ENCODE measurements at places on chromosomes 1 and 21.

- DNase-seq: no peak
These were observed 139.9 kb upstream of the ATP1B1 start for GRCh38 chr1:168966636-168967035.

GRCh38 chr1:97796711-97797110, 124.1 kb downstream of the DPYD start:
- no peak for DNase-seq

GRCh38 chr1:109315288-109315687, 8.5 kb upstream of the MYBPHL start:
- DNase-seq: no peak

DNA sequence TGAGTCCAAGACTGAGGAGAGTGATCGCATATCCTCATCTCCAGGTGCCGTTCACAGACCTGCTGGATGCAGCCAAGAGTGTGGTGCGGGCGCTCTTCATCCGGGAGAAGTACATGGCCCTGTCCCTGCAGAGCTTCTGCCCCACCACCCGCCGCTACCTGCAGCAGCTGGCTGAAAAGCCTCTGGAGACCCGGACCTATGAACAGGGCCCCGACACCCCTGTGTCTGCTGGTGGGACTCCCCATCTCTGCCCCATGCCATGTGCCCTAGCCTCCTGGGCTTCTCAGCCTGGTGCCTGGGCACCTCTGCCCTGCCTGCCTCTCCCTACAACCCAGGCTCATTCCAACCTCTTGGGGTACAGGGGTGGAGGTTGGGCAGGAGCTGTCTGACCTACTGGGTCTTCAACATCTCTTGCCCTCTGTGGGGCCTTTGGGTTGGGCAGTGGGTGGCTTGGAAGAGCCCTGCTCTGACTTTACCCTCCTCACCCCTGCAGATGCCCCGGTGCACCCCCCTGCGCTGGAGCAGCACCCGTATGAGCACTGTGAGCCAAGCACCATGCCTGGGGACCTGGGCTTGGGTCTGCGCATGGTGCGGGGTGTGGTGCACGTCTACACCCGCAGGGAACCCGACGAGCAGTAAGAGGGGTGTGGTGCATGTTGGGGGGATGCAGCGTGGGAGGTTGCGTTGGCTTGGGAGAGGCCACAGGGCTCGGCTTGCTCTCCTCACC, 7.2 kb downstream of the AMPD2 start:
- DNase-seq: no peak

- no peak for DNase-seq
These were observed 3.2 kb upstream of the PADI4 start for GRCh38 chr1:17304826-17305175.

DNA sequence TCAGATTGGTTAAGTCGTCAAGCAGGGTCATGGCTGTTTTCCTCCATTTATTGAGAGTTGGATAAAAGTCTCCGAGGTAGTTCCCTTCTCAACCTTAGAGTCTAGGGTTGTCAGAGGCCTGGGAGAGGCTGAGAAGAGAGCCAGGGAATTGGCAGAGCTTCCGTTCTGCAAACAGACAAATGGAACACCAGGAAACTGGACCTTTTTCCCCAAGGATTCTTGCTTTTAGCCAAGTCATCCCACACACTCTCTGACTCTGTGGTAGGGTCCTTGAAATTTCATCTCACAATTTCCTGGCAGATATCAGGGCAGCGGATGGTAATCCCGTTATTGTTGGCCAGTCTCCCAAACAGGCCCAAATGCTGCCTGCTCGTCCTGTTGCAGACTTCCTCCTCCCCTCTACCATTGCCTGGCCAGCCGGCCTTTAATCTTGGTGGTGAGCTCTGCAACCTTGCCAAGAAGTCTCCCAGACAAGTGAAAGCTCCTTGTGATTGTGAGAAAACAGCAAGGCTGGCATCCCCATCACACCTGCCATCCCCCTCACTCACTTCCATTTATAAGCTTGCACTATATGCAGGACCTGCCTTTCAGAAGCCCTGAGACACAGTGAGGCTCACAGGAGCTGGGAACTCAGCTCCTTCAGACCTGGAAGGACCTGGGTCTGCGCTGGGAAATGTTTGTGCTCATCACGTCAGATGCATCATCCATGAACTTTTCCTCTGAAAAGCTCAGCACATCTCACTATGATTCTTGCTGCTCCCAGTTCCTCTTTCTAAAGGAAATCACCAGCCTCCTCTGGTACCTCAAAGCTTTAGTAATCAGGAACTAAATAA, 13.7 kb upstream of the SRP9 start:
- DNase-seq: peak; percentile 69

DNA sequence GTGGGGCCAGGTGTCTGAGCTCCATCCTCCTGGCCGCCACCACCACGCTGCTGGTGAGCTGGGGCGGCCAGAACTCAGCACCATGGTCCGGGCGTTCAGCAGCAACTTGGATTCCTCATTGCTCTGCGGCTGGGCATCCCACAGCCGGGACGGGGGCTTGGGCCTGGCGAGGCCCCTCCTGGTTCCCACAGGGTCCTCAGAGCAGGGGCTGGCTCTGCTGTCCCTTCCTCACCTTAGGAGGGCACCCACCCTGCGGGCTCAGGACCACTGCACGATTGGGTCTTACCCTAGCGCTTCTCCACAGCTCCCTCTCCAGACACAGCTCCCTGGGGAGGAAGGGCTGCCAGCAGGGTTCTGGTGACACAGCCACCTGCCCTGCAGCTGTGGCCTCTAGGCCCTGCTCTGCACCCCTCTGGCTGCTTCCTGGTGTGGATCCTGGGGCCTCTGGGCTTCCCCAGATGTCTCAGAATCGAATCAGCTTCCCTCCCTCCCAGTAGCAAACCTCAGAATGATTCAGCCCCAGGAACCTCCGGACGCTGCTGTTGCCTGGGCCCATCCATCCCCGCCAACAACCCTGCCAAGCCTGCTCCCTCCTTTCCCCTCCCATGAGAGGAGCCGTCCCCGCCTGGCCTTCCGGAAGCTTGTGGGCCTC, 25.0 kb downstream of the CRYAA start:
- no peak for DNase-seq

DNA sequence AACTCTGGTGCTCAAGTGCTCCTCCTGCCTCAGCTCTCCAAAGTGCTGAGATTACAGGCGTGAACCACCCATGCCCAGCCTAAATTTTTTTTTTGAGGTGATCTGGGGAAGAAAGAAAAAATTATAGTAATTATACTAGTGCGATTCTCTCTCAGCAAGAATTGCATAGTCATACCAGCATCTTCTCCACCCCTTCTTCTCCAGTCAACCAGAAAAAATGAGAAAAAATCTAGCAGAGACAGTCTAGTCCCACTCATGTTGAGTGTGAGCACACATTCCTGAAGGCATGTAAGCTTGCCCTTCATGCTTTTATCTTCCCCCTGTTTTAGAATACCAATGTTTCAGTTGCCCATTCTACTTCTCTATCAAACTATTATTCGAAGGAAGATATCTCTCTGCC, 207.6 kb downstream of the S1PR1 start:
- DNase-seq: no peak

DNA sequence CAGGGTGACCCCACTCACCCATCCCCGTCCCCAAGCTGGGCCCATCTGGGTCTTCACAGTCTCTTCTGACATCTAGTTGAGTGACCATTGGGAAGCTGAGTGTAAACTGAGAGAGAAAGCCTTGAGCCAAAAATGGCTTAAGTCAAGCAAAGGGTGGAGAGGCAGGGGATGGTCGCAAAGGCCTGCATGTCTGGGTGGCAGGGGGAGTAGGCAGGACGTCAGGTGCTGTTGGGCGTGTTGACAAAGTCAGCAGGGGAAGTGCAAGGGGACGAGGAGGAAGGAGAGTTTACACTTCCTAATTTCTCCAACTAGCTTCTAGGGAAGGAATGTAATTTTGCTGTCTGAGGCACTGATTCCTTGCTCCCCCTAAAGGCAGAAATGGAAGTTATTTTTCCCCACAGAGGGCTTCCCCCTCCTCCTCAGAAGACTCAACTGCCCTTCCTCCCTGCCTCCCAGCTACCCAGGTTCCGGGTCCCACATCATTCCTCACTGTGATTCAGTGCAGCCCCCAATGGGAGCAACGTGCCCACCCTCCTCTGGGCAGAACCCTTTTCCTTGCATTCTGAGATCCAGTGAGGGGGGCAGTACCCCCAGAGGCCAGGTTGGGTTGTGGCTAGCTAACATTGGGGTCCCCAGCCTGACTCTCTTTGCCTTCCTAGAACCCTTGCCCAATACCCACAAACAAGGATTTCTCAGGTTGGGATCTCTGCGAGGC, 1.2 kb upstream of the ADORA1 start:
- no peak for DNase-seq

DNA sequence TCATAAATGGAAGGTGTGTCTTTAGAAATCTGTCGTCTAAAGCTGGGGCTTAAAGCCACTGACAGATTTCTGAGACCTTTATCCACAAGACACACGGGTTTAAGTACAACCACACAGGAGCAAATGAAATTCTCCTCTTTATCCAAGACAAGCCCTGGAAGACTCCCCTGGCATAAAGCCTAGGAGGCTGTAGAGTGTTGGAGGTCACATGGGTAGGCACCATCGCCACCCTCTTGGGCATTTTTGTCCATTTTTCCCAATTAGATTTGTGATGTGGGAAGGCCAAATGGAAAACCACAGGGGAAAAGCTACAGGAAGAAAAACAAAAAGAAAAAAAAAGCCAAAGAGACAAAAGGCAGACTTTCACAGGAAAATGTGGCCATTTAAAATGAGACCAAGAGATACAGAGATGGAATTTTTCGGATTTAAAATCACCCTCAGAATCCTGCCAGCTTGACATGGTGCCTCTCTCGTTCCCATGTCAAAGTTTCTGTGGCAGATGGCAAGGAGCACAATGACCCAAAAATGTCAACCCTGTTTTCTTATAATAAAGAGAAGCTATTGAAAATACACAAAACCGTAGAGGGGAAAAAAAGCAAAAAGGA, 91.9 kb downstream of the PLD5 start:
- no peak for DNase-seq

Data from right lung (tissue), 10 donors.